ENCODE measurements at places on chromosomes 4 and X.

DNA sequence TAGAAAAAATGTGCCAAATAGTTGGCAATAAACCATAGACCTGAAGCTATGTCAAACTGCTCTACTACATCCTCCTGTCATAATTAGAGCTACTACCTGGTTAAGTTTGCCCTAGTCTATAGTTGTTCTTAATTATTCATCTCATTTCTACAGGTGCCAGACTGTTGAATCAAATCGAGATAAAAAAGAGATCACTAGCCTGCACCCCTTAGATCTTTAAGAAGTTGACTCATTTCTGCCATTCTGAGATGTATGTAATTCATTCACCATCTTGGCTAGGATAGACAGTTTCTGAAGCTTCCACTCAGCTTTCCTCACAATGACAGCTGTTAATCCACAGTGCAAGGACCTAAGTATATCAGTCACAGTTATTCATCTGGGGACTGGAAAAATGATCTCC is 452.1 kb upstream of the BOD1L1 start:
- DNase-seq, result no peak

- DNase-seq, result no peak
Observed at GRCh38 chr4:13102092-13102742, 381.9 kb downstream of the RAB28 start.

GRCh38 chr4:139800082-139800481 is 134.5 kb downstream of the MGST2 start:
- DNase-seq, result no peak

DNA sequence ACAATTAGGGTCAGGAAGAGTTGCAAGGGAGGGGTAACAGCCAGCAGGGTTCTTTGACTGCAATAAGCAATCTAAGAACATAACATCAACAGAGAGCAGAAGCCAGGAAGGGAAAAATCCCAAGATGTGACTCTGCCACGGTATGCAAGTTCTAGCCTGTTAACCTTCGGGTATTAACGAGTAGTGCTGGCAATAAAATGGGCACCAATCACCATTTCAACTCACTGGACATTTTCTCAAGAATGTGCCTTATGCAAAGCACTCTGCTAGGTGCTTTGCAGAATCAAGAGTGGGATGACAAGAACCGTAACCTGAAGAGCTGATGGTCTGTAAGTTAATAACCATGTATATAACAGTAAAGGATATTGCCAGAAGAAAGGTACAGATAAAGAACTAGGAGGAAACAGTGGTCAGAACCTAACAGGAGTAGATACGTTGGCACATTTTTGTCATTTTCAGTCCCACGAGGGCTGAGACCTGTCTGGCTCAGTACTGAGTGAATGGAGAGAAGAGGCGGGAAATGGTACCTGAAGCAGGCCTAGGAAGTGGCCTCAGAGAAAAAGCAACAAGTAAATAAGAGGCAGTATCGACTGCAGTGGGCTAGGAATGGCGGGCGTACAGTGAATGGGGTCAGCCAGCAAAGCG is 2.7 kb downstream of the ELOVL6 start:
- peak; percentile 10 for DNase-seq

- DNase-seq, result no peak
Observed at GRCh38 chr4:10033191-10033881, 12.0 kb upstream of the SLC2A9 start.

DNA sequence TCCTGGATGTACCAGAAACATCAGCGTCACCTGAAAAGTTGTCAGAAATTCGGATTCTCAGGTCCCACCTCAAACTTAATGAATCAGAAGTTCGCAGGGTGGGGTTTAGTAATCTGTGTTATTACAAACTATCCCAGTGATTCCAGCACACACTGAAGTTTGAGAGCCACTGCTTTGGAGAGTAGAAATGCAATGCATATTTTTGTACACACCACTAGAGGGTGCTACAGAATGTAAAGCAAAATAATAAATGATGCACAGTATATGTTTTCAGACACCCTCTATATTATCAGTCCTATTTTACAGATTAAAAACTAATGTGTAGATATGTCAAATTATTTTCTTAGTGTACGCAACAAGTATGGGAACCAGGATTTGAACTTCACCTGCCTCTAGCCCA is 2.4 kb upstream of the MORF4L2 start:
- peak; percentile 61 for DNase-seq

- no peak for DNase-seq
Observed at GRCh38 chrX:40933706-40934425, 151.4 kb upstream of the USP9X start.

DNA sequence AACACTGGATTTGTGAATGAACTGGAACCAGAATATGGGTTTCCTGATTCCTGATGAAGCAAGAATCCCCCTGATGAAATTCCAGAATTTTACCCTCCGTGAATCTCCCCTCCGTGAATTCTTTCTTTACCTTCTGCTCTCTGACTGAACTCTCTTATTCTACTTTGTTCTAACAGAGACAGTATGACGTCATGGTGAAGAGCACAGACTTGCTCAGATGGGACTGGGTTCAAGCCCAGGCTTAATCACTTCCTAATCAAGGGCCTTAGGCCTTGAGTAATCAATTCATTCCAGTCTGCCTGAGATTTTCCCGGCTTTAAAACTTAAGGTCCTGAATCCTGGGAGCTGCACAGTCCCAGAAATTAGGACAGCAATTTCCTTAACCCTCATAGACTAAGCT is 64.5 kb downstream of the IQCM start:
- no peak for DNase-seq

DNA sequence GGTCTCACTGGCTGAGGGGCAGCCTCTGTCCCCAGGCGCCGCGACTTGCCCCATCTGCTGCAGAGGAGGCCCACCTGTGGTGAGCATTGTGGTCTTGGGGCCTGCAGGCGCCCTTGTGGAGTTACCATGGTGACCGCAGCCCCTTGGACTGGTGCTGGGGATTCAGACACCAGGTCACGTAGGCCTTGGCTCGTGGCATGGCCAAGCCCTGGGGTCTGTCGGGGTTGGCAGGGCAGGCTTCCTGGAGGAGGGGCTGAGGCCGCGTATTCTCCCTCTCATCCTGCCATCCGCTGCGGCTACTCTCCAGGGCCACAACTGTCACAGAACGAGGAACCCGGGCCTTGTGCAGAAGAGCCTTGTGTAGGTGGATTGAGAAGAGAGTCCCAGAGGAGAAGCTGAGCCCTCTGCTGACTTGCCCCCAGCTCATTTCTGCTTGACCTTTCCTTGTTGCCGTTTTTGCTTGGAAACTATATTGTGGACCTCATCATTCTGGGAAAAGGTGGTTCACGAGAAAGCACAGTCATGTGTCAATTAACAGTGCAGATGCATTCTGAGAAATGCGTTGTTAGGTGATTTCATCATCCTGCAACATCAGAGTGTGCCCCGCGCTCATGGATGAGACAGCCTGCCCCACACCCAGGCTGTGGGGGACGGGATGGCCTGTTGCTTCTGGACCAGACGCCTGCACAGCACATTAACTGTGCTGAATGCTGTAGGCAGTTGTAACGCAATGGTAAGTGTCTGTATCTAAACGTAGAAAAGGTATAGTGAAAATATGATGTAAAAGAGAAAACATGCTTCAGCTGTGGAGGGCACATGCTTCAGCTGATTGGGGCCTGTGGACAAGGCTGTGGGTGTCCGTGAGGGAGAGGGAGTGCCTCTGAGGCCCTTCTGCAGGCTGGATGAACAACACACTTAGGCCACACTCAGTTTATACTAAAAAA is 38.5 kb downstream of the TRMT44 start:
- no peak for DNase-seq

DNA sequence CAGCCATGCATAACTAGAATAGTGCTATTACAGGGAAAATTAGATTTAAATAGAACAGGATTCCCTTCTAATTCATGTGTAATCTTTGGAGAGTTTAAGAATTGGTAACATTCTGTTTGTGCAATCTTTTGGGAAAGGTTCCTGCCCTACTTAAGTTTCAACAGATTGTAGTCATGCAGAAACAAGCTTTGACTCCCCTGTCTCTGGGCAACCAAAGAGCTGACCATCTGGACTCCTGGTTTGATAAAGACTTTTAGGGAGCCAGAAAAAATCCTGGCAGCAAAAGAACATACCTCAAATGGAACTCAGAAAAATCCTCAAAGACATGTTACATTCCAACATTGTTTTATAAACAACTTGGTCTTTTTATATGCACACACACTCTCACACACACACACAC is 191.1 kb upstream of the NEIL3 start:
- DNase-seq, result no peak

DNA sequence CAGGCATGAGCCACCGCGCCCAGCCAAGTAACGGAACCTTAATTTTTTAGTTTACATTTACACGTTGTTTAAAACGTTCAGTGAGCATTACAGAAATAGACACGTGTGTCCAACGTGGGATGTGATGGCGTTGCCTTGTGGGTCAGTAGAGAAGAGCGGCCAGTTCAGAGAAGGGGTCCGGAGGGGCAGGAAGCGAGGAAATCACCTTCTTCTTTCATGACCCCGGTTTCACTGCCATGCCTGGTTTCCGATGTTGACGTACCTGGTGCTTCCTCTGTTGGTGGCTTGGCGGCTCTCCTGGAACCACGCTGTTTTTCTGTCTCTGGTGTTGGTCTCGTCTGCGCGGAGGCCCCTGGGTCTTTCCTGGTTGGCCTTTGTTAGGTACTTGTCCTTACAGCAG is 42.8 kb downstream of the PCGF3 start:
- no peak for DNase-seq

- no peak for DNase-seq
Observed at GRCh38 chr4:38030023-38030422, 69.8 kb downstream of the PTTG2 start.

DNA sequence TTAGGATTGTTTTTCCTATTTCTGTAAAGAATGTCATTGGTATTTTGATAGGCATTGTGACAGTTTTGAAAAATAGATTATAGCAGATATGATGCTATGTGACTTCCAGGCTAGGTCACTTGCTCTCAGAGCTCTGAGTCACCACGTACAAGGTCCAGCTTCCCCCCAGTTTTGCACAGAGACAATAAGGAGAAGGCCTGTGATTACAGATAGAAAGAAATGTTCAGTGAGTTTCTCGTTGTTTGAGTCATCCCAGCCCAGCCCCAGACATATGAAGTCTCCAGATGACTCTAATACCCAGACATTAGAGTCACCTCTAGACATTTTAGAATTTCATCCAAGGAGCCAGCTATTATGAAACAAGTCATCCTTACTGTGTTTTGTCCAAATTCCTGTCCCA is 57.2 kb downstream of the MFAP3L start:
- no peak for DNase-seq

GRCh38 chrX:123487236-123487635 is 245.6 kb downstream of the THOC2 start:
- DNase-seq, result no peak

DNA sequence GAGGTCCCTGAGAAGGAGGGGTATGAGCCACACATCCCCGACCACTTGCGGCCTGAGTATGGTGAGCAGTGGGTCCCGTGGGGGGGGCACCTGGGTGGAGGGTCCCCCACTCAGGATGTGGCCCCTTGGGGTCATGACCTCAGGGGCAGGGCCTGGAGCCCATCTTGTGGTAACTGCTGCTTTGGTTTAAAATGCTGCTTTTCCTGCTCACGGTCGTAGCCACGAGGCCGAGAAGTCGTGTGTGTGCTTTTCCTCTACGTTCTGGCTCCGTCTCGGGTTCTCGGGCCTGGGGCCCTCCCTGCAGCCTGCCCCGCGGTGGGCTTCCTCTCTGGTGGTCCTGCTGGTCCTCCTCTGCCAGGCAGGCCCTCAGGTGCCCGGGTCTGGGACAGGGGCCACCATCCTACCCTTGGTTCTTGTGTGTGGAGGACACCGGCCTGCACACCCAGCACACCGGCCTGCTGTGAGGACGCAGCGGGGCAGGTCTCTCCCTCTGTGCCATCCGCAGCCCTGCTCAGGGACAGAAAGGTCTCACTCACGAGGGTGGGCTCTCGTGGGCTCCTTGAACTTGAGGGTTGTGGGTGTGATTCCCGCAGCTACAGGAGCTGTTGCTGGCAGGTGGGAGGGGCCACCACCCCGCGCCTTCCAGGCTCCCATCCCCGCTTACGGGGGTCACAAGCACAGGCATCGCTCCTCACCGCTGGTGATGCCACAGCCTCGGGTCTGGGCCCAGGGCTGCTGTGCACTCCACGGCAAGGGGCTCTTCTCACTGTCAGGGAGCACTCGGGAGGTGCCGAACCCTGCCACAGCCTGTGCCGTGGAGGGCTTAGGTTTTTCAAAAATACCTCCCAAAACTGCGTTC is 19.6 kb downstream of the UVSSA start:
- DNase-seq, result no peak

DNA sequence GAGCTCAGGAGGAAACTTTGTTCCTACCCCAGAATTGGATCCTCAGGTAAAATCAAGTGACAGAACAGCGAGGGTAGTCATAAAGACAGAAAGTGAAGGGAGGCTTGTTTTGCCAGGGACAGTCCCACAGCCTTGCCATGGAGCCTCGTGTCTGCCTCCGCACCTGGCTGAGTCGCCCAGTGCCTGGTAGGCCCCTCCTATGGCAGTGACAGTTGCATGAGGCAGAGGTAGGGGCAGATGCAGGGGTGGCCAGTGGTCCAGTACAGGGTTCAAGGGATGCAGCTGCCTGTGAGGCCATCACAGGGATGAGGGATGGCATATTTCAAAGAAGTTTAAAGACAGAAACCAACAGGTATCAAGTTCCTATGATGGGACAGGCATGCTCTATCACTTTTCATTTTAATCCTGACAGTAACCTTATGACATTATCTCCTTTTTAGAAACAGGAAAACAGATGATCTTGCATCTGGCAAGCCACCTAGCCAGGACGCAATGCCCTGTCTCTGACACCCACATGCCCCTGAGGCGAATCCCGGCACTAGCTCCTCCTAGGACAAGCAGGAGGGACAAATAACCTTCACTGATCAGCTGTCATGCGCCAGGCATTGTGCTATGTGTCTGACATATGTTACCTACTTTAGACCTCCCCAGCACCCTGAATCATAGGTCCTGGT is 127.4 kb upstream of the ENPP6 start:
- DNase-seq, result no peak

DNA sequence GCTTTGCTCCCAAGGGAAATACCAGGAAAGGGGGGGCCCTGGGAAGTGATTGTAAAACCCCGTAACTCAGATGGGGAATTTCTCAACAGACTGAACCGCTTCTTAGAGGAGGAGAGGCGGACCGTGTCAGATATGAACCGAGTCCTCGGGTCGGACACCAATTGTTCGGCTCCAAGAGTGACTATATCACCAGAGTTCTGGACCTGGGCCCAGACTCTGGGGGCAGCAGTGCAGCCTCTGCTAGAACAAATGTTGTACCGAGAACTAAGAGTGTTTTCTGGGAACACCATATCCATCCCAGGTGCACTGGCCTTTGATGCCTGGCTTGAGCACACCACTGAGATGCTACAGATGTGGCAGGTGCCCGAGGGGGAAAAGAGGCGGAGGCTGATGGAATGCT is 1.0 kb downstream of the PNMA3 start:
- DNase-seq, result no peak

Data from NCI-H1694 treated with DMSO at 0.1 percent for 48 hours (cell line).